ENCODE measurements at places on chromosomes 11 and 22.
A peak's percentile ranks its signal among the peaks of the same experiment; 100 is the strongest.

DNA sequence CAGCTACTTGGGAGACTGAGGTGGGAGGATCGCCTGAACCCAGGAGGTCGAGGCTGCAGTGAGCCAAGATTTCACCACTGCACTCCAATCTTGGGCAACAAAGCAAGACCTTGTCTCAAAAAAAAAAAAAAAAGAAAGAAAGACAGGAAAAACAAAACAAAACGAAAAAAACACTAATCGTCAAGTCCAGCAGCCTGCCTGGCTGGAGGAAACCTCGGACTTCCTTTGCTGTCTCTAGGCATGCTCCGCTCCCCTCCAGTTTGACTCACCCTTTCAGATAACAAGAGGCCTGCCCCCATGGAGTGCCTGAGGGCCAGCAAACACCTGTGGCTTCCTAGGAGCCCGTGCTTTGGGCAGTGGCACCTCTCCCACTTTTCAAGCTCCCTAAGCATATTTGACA is 28.8 kb upstream of the CHKA start:
- DNase-seq: peak; percentile 71

GRCh38 chr22:48968201-48968959 is 859.3 kb downstream of the BRD1 start:
- peak; percentile 10 for DNase-seq

DNA sequence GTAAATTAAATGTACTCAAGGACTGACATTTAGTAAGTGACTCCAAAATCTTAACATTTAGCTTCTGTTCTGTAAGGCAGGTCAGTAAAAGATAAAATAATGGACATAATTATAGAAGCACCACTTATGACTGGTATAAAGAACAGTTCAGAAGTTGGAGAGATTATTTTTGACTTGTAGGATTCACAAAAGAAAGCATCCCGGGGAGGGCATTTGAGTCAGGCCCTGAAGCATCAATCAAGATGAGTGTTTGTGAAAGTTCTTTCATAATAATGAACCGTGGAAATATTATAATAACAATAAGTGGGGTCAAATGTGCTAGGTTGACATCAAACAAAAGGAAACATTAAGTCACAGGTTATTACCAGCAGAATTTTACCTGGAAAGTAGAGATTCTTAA is 201.9 kb downstream of the DDX10 start:
- no peak for DNase-seq

DNA sequence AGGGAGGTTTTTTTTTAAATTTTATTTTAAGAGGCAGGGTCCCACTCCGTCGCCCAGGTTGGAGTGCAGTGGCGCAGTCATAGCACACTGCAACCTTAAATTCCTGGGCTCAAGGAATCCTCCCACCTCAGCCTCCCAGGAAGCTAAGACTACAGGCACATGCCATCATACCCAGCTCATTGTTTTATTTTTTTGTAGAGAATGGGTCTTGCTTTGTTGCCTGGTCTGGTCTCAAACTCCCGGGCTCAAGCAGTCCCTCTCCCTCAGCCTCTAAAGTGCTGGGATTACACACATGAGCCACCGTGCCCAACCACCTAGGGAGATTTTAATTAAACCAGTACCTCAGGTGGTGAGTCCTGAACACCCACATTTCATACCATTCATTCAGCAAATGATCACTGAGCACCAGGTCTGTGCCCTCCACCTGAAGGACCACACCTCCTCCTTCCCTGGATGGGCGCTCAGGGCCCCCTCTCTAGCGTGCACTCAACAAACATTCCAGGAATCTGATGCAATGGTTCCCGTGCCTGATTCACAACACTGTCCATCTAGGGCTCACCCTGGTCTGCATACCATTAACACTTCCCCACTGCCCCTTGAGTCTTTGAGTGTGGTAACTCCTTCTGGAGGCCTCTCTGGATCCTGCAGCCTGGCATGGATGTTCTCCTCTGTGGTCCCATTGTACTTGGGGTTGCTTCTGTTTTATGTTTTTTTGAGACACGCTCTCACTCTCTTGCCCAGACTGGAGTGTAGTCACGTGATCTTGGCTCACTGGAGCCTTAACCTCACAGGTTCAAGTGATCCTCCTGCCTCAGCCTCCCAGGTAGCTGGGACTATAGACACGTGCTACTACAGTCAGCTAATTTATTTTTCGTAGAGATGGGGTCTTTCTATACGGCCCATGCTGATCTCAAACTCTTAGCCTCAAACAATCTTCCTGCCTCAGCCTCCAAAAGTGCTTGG is 9.6 kb upstream of the MYH9 start:
- DNase-seq: no peak

DNA sequence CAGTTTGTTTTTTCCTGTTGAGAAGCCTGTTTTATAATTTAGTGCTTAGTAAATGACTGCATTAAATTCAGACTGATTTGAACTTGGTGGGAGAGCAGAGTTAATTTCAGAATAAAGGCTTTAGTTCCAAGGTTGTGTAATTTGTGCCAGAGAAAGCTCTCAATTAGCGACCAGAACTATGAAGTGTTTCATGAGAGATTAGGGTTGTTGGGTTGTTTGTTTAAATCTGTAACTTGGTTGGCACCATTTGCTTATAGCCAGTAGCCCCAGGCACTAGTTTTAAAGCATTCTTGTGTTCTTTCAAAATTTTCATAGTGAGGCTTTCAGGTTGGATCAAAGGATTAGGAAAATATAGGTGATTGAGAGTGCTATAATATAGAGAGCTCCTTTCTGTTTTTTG is 25.5 kb downstream of the UVRAG start:
- DNase-seq: no peak
